ENCODE measurements at places on chromosomes 3 and 15. TPM values are rescaled to one million over a fixed set of nuclear protein-coding genes. Genes with fewer than 3 reads are reported as not detected.

- no peak for DNase-seq
Observed at GRCh38 chr3:141384575-141384974, 16.3 kb downstream of the ZBTB38 start.

DNA sequence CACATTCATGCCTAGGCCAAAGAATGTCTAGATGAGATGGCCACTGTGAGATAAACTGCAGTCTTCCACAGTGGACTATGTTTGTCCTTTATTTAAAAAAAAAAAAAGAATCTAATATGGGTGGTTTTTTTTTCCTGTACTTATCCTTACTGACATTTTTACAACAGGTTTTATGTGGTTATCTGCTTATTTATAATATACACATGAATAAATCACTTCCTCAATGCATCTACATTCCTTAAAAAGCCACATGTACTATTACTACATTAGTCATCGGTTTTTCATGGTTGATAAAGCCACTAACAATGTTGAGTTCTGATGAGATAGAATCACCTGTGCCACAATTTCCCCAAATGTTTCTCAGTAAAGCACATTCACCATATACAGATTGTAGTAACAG lies 341.3 kb upstream of the THBS1 start:
- DNase-seq = peak; percentile 85

DNA sequence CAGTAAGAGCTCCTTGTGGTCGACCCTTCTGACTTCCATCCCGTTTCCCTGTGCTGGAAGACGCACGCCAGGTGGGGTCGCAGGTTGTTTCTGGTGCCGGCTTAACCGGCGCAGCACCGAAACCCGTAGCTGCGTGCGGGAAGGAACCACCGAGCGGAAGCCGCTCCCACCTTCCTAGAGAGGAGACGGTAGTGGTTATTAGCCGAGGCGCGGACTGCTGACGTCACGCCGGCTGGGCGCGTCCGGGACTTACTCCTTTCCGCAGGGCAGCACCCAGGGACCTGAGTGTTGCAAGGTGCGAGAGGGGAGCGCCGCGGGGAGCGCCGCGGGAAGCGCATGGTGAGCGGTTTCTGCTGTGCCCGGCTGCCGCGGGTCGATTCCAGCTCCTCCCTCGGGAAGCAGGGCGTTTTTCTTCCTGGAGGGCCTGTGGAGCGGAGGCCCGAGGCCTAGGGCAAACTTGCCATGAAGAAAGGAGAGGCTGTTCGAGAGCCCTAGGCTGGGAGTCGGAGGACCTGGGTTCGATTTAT lies at the start of gene ZNF501:
ZNF501 (plus strand) TSS at position 252 of the 527 bp plus-strand sequence. CDS start 4,787 bp downstream, outside the sequence.
- peak; percentile 93 for DNase-seq

DNA sequence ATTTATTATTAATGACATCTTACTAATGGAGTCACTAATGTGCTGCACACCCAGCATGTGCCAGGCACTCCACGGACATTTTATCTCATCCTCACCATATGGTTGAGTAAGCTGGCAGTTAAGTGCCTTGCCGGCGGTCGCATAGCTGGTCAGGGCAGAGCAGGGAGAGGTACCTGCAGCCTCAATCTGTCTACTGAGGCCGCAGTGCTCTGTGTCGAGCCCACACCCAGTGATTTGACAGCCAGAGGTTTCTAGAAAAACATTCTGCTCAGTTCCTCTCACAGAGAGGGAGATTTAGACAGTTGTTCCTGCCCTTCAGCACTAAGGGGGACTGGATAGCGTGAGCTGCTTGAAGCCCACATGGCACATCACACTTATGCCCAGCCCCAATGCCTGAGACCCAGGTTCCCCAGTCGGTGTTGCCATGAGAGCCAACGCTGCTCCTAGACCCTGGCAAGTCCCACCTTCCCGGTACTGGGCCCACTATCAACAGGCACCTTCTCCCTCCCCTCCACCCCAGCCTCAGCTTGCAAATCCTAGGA lies 2.6 kb downstream of the LIPC start:
- no peak for DNase-seq

DNA sequence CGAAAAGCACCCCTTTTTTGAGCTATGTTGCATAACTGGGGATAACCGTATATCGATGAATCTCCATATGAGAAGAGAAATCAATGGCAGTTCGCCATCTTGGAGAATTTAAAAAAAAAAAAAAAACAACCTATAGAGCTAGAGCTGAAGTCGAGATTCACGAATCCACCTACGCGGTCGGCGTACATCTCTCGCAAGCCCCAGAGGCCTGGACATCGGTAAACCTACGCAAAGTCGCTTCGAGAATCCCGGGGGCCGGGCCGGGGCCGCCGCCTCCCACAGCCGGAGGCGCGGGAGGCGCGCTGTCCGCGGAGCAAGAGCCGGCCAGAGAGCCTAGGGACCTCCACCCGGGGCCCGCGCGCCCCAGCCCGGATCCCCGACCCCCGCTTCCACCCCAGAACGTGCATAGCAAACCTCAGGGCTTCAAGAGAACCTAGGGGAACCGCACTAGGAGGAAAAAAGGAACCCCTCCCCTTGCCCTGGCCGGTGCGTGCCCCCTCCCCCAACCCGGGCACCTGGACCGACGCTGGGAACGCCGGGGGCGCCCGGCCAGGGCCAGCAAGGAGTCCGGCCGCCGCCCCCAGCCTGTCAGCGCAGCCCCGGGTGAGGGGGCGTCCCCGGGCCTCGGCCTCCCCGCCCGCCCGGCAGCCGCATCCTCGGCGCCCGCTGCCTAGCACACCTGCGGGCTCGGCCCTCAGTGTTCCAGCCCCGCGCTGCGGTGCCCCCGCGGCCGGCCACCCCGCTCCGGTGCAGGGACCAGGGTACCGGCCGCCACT lies 567 bp downstream of the PFN2 start:
- peak; percentile 78 for DNase-seq

DNA sequence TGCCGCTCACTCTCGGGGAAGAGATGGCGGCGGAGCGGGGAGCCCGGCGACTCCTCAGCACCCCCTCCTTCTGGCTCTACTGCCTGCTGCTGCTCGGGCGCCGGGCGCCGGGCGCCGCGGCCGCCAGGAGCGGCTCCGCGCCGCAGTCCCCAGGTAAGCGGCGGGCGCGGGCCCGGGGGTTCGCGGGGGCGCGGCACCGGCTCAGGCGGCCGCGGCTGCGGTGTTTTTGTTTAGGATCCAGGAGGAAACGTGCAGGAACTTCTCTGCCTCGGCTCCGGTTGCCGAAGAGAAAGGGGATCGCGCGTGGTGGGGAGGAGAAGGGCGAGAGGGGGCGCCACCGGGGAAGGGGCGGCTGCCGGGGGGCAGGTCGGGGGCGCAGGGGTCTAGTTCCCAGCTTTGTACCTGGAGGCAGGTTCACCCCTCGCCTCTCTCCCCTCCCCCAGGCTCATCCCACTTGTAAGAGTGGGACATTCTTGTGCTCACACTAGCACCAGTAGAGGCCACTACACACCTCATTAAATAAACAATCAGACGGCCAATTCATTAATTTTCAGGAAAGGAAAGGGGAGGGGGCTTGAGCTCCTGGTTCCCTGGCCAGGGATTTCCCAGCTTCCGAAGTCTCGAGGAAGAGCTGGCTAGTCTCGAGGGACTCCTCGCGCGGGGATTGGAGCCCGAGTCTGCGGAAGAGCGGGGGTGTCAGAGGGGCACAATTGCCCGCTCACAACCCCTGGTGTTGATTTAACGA lies 562 bp downstream of the NEO1 start:
- DNase-seq = peak; percentile 18

The KCNH8 gene
- total RNA-seq = not detected

- peak; percentile 91 for DNase-seq
Observed at GRCh38 chr3:30655187-30655812, 48.9 kb downstream of the TGFBR2 start.

GRCh38 chr15:77530576-77530975 lies 102.1 kb downstream of the LINGO1 start:
- no peak for DNase-seq

- DNase-seq = no peak
Observed at GRCh38 chr3:126978291-126978690, 4.6 kb upstream of the PLXNA1 start.

- DNase-seq = no peak
Observed at GRCh38 chr3:111653766-111654165, 58.6 kb upstream of the ZBED2 start.

The SPINT1 gene
- not detected for total RNA-seq

GRCh38 chr3:182400838-182401237 lies 392.5 kb upstream of the ATP11B start:
- no peak for DNase-seq

The FGF7 gene
- 3.2 TPM for total RNA-seq

DNA sequence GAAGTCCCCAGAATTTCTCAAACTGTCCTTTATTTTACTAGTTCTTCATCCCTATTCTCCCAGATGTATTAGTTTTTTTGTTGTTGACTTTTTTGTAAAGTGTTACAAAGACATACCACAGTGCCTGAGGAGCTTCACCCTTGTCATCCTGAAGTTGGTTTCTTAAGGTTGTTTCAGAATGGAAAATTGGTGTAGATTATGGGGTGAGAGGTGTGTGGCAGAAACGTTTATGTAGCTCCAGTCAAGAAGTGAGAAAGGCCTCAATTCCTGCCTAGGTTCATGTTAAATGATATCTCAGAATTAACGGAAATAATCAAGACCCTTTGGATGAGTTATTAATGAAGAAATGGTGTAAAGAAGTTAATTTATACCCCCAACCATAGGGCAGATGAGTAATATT lies 6.8 kb downstream of the EDEM1 start:
- DNase-seq = no peak

- no peak for DNase-seq
Observed at GRCh38 chr15:88725305-88726210, 77.7 kb upstream of the ACAN start.

DNA sequence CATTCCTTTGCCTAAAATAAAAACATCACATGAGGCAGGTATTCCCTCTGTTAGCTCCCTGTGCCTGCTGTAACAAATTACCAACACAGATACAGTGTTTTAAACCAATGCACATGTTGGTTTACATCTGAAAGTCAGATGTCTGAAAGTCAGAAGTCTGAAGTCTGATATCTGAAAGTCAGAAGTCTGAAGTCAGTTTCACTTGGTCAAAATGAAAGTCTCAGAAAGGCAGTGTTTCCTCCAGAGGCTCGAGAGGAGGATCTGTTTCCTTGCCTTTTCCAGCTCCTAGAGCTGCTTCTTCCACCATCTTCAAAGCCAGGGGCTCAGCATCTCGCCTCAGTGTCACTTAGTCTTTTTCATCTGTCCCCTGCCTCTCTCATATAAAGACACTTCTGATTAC lies 22.0 kb downstream of the SST start:
- DNase-seq = no peak

The IVD gene
- total RNA-seq = 24.5 TPM

DNA sequence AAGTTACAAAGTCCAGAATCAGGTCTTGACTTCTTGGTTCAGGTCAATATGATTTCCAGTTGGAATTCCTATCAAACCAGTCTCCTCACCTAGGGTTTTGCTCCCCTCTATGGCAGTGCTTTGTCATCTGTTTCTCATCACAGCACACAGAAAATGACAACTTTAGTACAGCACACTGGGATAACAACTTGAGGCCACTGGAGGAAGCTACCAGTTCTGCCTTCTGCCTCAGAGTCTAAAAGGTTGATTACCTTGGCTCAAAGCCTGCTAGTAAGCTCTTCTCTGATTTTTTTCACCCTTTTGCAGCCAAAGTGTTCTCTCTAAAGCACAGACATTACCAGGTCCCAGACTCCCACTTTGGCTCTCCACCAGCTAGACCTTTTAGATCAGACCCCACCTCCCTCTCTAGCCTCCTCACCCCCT lies 24.8 kb upstream of the TRIM59 start:
- peak; percentile 50 for DNase-seq

- no peak for DNase-seq
Observed at GRCh38 chr3:71299160-71299559, 284.4 kb downstream of the FOXP1 start.

The GPR149 gene
- total RNA-seq = not detected

DNA sequence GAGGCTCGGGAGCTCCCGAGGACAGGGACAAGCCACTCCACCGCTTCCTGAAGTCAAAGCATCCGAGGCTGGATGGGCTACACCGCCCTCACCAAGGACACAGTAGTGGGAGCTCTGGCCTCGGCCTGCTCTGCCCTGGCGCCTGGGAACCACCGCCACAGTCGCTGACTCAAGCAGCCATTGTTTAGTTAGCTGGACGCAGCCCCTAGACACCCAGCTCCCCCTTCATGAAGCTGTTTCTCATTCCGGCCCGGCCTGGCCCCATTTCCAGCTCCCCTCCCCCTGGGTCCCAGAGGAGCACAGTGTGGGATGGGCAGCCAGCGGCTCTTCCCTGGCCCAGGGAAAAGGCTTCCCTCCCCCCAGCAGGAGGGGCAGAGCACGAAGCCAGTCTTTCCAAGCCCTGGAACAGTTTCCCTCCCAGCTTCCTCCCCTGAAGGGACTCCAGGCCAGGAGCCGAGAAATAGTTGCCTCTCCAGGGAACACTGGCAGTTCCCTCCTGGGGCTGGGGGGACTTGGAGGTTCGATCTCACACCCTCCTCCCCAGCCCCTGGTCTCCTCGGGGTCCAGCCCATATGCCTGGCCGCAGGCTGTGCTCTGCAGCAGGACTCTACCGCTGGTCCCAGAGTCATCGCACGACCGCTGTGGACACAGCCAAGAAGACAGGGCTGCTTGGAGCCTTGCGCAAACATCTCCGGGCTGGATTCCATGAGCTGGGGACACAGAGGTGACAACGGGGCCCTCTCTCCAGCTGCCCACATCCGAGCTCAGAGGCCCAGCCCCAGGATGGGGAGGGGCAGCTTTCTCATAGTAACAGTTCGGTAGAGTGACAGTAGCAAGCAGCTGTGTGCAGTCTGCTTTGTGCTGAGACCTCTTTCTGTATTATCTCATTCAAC lies 10.0 kb downstream of the PLXND1 start:
- DNase-seq = peak; percentile 93

DNA sequence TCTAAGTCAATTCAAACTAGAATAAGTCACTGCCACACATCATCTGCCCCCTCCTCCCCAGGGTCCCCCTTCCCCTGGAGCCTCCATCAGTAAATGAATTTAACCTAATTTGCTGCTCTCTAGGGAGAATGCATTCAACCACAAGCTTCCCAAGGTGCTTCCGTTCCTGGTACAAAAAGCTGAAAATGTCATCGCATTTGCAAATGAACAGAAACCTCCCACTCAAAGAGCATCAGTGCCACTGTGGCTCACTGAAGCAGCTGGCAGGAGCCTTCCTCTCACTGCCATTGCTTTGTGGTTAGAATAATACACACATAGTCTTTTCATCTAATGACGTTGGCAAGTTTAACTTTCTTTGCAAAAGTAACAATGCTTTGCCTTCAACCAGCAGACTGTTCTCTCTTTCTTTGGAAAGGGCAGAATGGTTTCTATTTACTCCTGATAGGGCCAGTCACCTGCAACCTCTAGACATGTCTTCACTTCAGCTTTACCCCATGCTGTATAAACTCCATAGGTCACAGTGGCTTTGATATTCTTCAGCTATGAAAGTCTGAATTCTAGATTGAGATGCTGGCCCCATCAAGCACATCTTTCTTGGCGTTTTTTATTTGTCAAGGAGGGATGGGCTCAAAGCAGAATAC lies 238.1 kb downstream of the CPNE4 start:
- DNase-seq = no peak
